ENCODE measurements at places on chromosomes 7 and 10. TPM values are rescaled to one million over a fixed set of nuclear protein-coding genes. Genes with fewer than 3 reads are reported as not detected.

GPR22 gene
- total RNA-seq: 0.13 TPM

SLC26A3 gene
- 1,169 TPM for total RNA-seq

TAS2R41 gene
- not detected for total RNA-seq

WNT16 gene
- not detected for total RNA-seq

MORN4 gene
- 1.8 TPM for total RNA-seq

Data from colonic mucosa (tissue), 4 donors.